Endothelial cell of umbilical vein (primary cell): ENCODE measurements at places on chromosomes 2 and 18.

DNA sequence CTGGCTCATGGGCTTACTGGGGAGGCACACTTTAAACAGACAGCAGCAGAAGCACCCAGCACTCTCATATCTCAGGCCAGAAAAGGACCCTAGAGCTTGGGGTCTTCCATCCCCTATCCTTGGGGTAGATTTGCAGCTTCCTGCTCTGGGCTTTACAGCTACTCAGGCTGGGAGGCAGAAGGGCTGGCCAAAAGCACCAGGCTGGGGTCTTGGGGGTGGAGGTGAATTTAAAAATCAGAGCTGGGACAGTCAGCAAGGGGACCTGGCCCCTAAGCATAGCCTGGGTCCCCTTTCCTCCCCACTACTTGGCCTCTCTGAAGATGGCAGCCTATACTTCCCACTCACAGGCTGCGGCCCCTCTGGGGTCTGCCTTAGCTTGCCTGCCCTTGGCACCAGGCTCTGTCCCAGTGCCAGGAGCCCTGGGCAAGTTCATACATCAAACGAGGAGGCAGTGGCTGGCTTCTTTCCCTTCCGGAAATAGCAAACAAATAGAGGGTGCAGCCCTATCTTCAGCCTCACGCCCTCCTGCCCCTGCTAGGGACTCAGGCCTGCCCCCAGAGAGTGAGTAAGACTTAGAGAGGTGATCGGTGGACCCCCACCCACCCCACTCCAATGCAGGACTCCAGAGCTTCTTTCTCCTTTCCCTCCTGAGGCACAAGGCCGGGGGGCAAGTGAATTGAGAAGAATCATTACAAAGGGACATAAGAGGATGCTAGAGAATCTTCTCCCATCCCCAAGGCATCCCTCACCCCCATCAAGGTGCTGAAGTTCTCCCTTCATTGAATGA, 26.0 kb upstream of the TNS1 start:
- H3K36me3 ChIP-seq = no peaks in the 10 kb centered on the region
- no peak overlapping the region for H3K27ac ChIP-seq
- peaks cover 9% of the 10 kb centered on the region for H3K27me3 ChIP-seq
- H3K4me1 ChIP-seq = no peaks in the 10 kb centered on the region

DNA sequence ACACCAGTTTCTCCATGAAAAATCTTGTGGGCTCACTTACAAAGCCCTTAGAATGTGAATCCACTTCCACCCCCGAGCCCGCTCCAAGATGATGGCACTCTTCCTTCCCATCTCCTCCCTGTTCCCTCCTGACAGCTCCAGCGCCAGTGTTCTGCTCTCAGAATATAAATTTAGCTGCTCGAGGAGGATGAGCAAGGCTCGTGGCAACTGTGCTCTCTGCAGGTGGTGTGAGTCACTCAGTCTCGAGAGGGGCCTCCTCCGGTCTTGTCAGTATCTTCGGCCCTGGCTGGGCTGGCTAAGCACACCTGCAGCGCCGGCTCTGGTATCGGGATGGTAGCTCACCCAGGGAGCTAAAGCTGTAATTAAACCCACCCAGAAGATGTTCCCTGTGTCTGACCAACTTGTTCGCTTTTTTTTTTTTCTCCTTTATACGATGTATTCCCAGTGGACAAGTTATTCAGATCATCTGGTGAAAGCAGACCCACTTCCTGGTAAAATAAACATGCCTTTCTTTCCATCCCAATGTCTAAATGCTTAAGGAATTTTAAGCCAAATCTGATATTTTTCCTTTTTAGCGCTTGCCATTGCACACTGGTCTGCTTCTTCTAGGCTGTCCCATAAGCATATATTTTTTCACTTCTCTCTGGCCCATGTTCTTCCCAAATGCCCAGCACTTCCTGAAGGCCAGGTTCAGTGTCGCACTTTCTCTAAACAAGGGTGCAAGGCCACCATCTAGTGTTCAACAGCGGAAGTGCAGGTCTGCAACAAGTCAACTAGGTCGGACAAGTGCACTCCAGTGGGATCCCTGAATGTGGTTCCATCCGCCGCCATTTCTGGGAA, 31.4 kb upstream of the YPEL5 start:
- no peaks in the 10 kb centered on the region for H3K36me3 ChIP-seq
- H3K4me3 ChIP-seq = no peak overlapping the region
- H3K27ac ChIP-seq = no peak overlapping the region
- peaks cover 2% of the 10 kb centered on the region for H3K4me1 ChIP-seq
- peak; percentile 68 for DNase-seq

DNA sequence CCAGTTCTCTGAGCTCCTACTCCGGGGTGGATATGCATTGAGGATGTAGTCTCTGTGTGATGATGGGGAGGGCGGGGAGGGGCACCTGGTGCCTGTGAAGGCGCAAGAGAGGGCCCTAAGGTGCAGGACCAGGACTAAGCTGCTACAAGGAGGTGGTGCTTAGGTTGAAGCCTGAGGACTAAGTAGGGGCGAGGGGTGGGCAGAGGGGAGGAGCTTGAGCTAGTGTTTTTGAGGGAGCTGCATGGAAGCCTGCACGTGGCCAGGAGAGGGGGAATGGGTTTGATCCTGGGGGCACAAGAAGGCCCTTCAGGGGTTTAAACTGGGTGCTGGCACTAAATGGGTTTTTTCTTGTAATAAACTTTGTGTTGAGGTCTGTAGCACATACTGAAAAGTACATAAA, 105.0 kb downstream of the UGGT1 start:
- H3K4me1 ChIP-seq = peaks cover 17% of the 10 kb centered on the region
- DNase-seq = no peak
- H3K36me3 ChIP-seq = peaks cover under 1% of the 10 kb centered on the region
- no peak overlapping the region for H3K4me3 ChIP-seq

DNA sequence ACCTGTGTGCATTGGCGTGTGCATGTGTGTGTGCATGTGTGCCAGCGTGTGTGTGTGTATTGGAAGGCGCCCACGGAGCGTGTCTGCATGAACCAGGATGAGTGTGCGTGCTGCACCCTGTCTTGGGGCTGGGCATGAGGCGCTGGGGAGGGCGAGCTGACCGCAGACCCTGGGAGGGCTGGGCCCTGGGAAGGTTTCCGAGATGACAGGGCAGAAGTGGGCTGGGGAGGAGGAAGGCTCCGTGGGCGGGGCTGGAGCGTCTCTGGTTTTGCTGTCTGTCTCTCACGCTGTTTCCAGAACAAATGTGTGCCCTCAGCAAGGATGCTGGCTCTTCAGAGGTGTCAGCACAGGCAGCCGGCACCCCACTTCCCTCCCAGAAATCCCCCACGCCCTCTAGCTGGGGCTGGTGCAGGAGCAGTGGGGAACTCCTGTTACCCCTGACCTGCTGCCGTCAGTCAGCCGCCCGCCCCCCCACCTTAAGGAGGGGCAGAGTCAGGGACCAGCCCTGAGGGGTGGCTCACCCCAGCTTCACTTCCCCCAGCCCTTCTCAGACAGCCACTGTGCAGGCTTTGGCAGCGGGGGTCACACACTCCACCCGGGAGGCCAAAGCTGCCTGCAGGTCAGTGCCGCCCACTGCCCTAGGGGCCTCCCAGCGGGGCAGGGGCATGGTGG, at the start of gene GPR35:
Gene GPR35 (plus strand): TSS at position 531 of the 672 bp plus-strand sequence. CDS start 4,473 bp downstream, outside the sequence.
- no peak for DNase-seq
- no peaks in the 10 kb centered on the region for H3K4me1 ChIP-seq
- H3K27ac ChIP-seq = no peak within 1 kb of the TSS
- H3K4me3 ChIP-seq = no peak within 1 kb of the TSS

GRCh38 chr2:188388831-188389230, 97.2 kb downstream of the GULP1 start:
- H3K36me3 ChIP-seq = no peaks in the 10 kb centered on the region
- no peak for DNase-seq
- no peaks in the 10 kb centered on the region for H3K27me3 ChIP-seq

- no peak overlapping the region for H3K4me3 ChIP-seq
- no peak for DNase-seq
- H3K36me3 ChIP-seq = no peaks in the 10 kb centered on the region
- H3K27me3 ChIP-seq = no peaks in the 10 kb centered on the region
- H3K4me1 ChIP-seq = no peaks in the 10 kb centered on the region
- H3K27ac ChIP-seq = no peak overlapping the region
Observed at GRCh38 chr18:36931106-36931505, 102.2 kb downstream of the KIAA1328 start.

GRCh38 chr2:74413001-74413698, 8.3 kb downstream of the C2orf81 start:
- H3K36me3 ChIP-seq = no peaks in the 10 kb centered on the region
- DNase-seq = no peak
- H3K27ac ChIP-seq = no peak overlapping the region
- H3K4me1 ChIP-seq = peaks cover 6% of the 10 kb centered on the region
- peaks cover 33% of the 10 kb centered on the region for H3K27me3 ChIP-seq

DNA sequence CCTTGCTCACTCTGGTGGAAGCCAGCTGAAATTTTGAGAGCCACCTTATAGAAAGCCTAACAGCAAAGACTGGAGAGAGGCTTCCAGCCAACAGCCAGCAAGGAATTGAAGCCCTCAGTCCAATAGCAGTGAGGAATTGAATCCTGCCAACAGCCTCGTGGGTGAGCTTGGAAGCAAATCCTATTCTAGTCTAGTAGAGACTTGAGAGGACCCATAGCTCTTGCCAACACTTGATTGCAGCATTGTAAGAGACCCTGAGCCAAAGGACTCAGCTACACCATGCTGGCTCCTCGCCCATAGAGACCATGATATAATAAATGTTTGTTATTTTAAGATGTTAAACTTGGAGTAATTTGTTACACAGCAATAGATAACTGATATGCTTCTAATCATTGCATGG, 403.0 kb upstream of the TNP1 start:
- no peak for DNase-seq
- H3K36me3 ChIP-seq = no peaks in the 10 kb centered on the region
- H3K27me3 ChIP-seq = no peaks in the 10 kb centered on the region
- H3K4me3 ChIP-seq = no peak overlapping the region

- H3K36me3 ChIP-seq = no peaks in the 10 kb centered on the region
- no peak overlapping the region for H3K4me3 ChIP-seq
- no peaks in the 10 kb centered on the region for H3K4me1 ChIP-seq
- no peak for DNase-seq
- H3K27me3 ChIP-seq = no peaks in the 10 kb centered on the region
Observed at GRCh38 chr2:220143336-220143735, 515.9 kb downstream of the SLC4A3 start.

GRCh38 chr18:26868968-26869586, 3.6 kb upstream of the AQP4 start:
- H3K27me3 ChIP-seq = no peaks in the 10 kb centered on the region
- no peaks in the 10 kb centered on the region for H3K4me1 ChIP-seq
- DNase-seq = no peak
- no peak overlapping the region for H3K27ac ChIP-seq
- H3K4me3 ChIP-seq = no peak overlapping the region

DNA sequence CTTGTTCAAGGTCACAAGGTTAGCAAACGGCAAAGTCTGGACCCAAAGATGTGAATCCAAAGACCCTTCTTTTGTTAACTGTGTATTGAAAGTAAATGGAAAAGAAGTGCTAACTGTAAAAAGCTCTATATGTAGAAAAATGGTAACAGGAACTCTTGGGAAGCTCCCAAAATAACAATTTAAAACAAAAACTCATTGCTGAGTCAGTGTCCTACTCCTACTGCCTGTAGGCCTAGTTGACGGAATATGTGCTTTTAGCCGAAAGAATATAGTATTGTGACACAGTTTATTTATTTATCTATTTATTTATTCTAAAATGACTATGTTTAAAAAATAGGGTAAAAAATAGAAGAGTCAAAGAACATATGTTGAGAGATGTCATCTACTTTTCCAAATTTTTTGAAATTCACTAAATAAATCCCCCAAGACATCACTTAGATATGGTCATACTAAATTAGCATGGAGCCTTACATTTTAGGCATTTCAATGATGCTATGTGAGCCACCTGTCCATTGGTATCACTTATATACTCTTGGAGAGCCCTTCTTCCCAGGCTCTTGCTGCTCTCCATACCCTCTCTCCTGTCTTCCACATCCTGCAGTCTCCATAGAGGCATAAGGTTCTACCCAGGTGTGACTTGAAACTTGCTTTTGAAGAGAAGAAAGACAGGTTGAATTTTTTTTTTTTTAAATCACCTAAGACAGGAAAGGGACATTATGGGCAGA, 13.7 kb downstream of the COL5A2 start:
- DNase-seq = no peak
- H3K27me3 ChIP-seq = no peaks in the 10 kb centered on the region
- no peaks in the 10 kb centered on the region for H3K36me3 ChIP-seq
- H3K27ac ChIP-seq = no peak overlapping the region
- no peak overlapping the region for H3K4me3 ChIP-seq

- no peak overlapping the region for H3K27ac ChIP-seq
- DNase-seq = no peak
- H3K4me3 ChIP-seq = no peak overlapping the region
- H3K4me1 ChIP-seq = no peaks in the 10 kb centered on the region
Observed at GRCh38 chr2:235848055-235848454, 320.1 kb downstream of the GBX2 start.

- no peak for DNase-seq
- peaks cover 14% of the 10 kb centered on the region for H3K4me1 ChIP-seq
- no peaks in the 10 kb centered on the region for H3K27me3 ChIP-seq
- no peaks in the 10 kb centered on the region for H3K36me3 ChIP-seq
- H3K27ac ChIP-seq = no peak overlapping the region
Observed at GRCh38 chr18:435940-436339, 64.6 kb downstream of the COLEC12 start.

GRCh38 chr18:75844146-75844545, 416.6 kb upstream of the SMIM21 start:
- H3K4me1 ChIP-seq = no peaks in the 10 kb centered on the region
- H3K36me3 ChIP-seq = no peaks in the 10 kb centered on the region
- no peaks in the 10 kb centered on the region for H3K27me3 ChIP-seq
- DNase-seq = no peak
- H3K4me3 ChIP-seq = no peak overlapping the region

GRCh38 chr2:2667690-2668089, 336.6 kb upstream of the MYT1L start:
- H3K4me3 ChIP-seq = no peak overlapping the region
- no peaks in the 10 kb centered on the region for H3K4me1 ChIP-seq
- no peaks in the 10 kb centered on the region for H3K36me3 ChIP-seq
- H3K27me3 ChIP-seq = no peaks in the 10 kb centered on the region

- H3K4me1 ChIP-seq = no peaks in the 10 kb centered on the region
- H3K27ac ChIP-seq = no peak overlapping the region
- H3K4me3 ChIP-seq = no peak overlapping the region
- H3K27me3 ChIP-seq = no peaks in the 10 kb centered on the region
- no peak for DNase-seq
Observed at GRCh38 chr18:39346916-39347315, 1781.3 kb upstream of the CELF4 start.

GRCh38 chr2:43022896-43023295, 203.5 kb downstream of the ZFP36L2 start:
- no peaks in the 10 kb centered on the region for H3K27me3 ChIP-seq
- H3K4me1 ChIP-seq = no peaks in the 10 kb centered on the region
- no peaks in the 10 kb centered on the region for H3K36me3 ChIP-seq
- H3K27ac ChIP-seq = no peak overlapping the region
- no peak for DNase-seq

- no peak for DNase-seq
- H3K36me3 ChIP-seq = no peaks in the 10 kb centered on the region
- H3K27me3 ChIP-seq = no peaks in the 10 kb centered on the region
- H3K27ac ChIP-seq = no peak overlapping the region
- no peak overlapping the region for H3K4me3 ChIP-seq
- peaks cover 8% of the 10 kb centered on the region for H3K4me1 ChIP-seq
Observed at GRCh38 chr2:150572194-150572766, 84.8 kb upstream of the RND3 start.

- H3K36me3 ChIP-seq = peaks cover 7% of the 10 kb centered on the region
- no peak overlapping the region for H3K4me3 ChIP-seq
- no peak overlapping the region for H3K27ac ChIP-seq
- DNase-seq = no peak
- H3K27me3 ChIP-seq = no peaks in the 10 kb centered on the region
- H3K4me1 ChIP-seq = peaks cover 23% of the 10 kb centered on the region
Observed at GRCh38 chr2:221442128-221442527, 130.0 kb downstream of the EPHA4 start.
